Stimulated activated CD4-positive, alpha-beta T cell treated with anti-CD3 and anti-CD28 coated beads, Interleukin-2, amount 100 ng/mL, for 4 hours (primary cell): ENCODE measurements at places on chromosomes 6 and 20.

GRCh38 chr6:70312165-70312745 is 9.4 kb upstream of the COL9A1 start:
- no peak for DNase-seq

GRCh38 chr6:153003366-153003690 is 819 bp upstream of the MTRF1L start:
- no peak for DNase-seq

DNA sequence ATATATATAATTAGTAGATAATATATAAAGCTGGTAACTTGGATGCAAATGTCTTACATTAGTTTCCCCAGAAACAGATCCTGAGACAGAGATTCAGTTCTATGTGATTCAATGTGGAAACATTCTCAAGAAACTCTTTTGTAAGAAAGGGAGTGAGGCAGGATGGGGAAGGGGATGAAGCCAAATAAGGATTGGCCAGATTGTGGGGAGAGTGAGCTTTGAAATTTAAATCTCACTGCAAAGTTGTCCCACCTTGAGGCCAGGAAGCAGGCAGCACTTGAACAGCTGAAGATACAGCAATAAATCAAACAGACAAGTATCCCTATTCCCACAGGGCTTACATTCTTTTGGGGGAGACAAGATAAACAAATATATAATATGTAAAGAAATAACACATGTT is 126.3 kb upstream of the HEY2 start:
- no peak for DNase-seq

DNA sequence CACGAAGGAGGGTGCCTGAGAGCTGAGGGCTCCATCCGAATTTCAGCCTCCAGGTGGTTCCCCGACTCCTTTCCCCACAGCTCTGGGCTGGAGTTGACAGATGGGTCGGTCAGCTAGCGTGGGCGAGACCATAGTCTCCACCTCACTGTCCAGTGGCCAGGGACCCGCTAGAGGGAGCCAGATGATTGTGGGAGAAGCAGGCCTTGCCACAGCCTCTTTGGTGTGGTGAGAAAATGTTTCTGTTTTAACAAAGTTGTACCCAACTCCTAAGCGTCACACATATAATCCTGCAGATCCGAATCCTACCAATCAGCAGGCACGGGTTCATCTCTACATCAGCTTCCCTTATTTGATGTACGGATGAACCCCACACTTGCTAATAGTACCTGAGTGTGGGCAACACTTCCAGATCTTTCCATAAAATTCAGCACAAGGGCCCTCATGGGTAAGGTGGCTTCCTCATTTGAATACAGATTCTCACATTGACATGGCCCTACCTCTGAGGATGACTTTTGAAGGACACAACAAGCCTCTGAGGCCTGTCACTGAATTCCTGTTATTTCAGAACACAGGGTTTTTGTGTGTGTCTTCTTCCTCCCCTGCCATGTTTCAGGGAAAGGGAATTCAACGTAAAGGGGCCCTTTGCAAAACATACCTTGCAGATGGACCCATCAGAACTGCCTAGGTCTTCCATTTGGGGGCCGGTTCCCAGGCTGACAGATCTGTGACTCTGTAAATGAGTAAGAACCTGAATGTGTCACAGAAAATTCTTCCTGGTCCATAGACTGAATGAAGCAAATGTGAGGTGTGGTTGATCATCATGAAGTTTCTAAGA is 103.2 kb upstream of the DUSP22 start:
- DNase-seq = peak; percentile 68

DNA sequence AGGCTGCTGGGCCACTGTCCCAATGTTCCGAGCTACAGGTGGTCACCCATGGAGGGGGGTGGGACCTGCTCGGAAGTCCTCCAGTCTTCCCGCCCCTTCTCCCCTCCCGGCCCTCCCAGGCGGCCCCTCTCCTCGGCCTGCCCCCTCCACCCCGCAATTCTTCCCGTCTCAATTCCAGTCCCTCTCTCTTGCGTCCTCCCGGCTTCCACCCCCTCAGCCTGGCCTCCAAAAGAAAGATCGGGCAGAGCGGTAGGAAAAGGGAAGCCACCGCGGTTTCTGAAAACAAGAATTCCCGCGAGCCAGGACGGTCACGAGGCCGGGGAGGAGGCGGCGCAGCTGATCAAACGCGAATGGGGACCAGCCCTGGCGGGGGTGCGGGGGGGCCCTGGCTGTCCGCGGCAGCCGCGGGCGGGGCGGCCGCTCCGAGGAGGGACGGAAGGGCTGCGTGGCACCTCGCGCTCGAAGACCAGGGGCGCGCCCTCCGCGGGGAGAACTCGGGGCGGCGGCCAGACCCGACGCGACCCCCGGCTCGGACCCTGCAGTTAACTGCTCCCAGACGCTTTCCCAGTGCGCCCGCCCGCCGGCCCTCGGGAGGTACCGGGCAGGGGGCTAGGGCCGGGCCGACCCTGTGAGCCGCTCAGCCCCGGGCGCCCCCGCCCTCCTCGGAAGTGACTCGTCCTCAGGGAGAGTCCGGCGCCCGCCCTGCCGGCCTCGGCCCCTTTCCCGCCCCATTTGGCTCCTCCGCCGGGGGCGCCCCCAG is 1.0 kb downstream of the PXDC1 start:
- no peak for DNase-seq

DNA sequence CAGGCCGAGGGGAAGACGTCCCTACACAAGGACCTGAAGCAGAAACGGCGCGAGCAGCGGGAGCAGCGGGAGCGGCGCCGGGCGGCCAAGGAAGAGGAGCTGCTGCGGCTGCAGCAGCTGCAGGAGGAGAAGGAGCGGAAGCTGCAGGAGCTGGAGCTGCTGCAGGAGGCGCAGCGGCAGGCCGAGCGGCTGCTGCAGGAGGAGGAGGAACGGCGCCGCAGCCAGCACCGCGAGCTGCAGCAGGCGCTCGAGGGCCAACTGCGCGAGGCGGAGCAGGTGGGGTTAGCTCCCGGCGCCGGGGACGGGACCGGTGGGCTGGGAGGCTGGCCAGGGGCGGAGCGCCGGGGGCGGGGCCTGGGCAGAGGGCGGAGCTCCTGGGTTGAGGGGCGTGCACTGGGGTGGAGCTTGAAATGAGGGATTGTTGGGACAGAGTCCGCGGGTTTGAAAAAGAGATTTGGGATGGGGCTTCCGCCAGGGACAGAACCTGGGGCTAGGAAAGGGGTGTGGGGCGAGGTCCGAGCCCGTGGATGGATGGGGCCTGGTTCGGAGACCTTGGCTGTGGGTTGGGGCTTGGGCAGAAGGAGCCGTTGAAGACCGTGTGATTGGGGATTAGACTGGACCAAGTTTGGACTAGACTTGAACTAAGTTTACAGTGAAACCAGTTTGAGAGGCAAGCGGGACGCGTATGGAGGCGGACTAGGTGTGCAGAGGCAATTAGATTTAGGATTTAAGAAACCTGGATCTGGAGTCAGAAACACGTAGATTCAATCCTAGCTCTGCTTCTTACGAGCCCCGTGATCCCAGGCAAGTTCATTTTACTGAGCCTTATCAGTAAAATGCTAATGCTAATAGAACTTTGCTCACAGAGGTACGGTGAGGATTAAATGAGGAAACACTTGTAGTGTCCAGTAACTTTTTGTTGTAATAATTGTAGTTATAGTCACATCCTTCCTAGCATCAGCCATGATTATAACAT is 20.9 kb downstream of the DEF6 start:
- DNase-seq = no peak

GRCh38 chr6:35302604-35303241 is 5.1 kb downstream of the DEF6 start:
- DNase-seq = peak; percentile 86

DNA sequence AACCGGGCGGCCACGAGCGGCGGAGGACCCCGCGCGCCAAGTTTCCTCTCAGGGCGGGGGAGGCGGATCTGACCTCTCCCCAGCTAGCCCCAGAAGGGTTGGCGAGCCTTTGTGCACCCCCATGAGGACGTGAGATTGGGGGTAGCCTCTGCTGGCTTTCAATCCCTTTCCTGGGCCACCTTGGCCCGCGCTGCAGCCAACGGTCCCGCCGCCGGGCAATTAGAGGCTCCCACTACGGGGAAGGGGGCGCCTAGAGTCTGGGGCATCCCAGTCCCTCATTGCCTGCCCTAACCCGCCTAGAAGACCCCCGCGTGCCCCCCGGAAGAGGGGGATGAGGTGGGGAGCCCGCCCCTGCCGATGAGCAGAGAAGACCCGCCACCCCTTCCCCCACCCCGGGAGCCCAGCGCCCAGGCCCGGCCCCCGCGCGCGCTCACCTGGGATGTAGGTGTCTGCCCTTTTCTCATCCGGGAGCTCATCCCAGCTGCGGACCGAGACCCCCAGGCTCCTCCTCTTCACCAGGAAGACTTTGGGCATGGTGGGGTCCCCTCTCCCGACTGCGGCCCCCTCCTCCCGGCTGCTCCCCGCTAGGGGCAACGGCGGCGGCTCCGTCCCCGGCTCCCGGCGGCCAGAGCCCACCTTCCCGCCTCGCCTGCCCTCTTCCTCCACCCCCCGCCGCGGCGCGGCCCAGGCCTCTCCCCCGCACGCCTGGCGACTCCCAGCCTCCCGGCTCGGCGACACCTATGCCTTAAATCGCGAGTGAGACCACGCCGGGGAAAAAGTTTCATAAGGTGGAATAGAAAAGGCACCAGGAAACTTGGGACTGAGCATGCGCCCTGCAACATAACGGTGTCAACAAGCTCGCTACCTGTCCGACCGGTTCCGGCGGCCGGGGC is at the start of gene OVOL2:
TSS of gene OVOL2 (minus strand) at position 816 of the 893 bp plus-strand sequence. CDS start at position 534, 282 bp downstream.
- no peak for DNase-seq
